ENCODE measurements at places on chromosomes 7 and 10. TPM values are rescaled to one million over a fixed set of nuclear protein-coding genes. Genes with fewer than 3 reads are reported as not detected.

Gene USP54
- 65.2 TPM for total RNA-seq

Gene ANKRD30A
- not detected for total RNA-seq

Gene MBL2
- total RNA-seq = 0.12 TPM

Gene OPN4
- not detected for total RNA-seq

Gene ARHGAP22
- total RNA-seq = 8.8 TPM

Gene LIPK
- not detected for total RNA-seq

Gene MTPN
- 110 TPM for total RNA-seq
